ENCODE measurements at places on chromosomes 12 and 14. TPM values are rescaled to one million over a fixed set of nuclear protein-coding genes. Genes with fewer than 3 reads are reported as not detected.

The MYH6 gene
- total RNA-seq: not detected

The PDE3A gene
- total RNA-seq: 22.2 TPM

The FGF6 gene
- total RNA-seq: not detected

The CEP128 gene
- 9.3 TPM for total RNA-seq

The LLPH gene
- 8.9 TPM for total RNA-seq

The RIPK3 gene
- total RNA-seq: 180 TPM

The GPR135 gene
- total RNA-seq: 6.5 TPM

The RFLNA gene
- total RNA-seq: 5.2 TPM

The OVCH1 gene
- total RNA-seq: 0.65 TPM

The NFE2 gene
- 0.65 TPM for total RNA-seq

The FAM90A1 gene
- 0.13 TPM for total RNA-seq

The HOTAIR gene
- total RNA-seq: 1.8 TPM

The CAPZA3 gene
- not detected for total RNA-seq

The TMCC3 gene
- under 0.01 TPM for total RNA-seq

The REM2 gene
- under 0.01 TPM for total RNA-seq

The OAS1 gene
- 27.2 TPM for total RNA-seq

The P2RX2 gene
- total RNA-seq: not detected

The KRT71 gene
- not detected for total RNA-seq

The ATL1 gene
- total RNA-seq: 16.4 TPM

The GZMH gene
- total RNA-seq: not detected

The HOXC5 gene
- 3.3 TPM for total RNA-seq

The GPR68 gene
- total RNA-seq: 8.0 TPM

The HOXC13 gene
- total RNA-seq: not detected

The RPL10L gene
- not detected for total RNA-seq

The CPNE6 gene
- total RNA-seq: not detected

The RTN1 gene
- 0.39 TPM for total RNA-seq

The APOLD1 gene
- 7.1 TPM for total RNA-seq

The EMC9 gene
- total RNA-seq: 9.5 TPM

The C12orf54 gene
- total RNA-seq: not detected

The GDF3 gene
- not detected for total RNA-seq

The SLC7A7 gene
- total RNA-seq: 6.1 TPM

The RNU4-1 gene
- under 0.01 TPM for total RNA-seq

The WNT1 gene
- not detected for total RNA-seq

The ZFYVE1 gene
- 28.7 TPM for total RNA-seq

The GLT8D2 gene
- total RNA-seq: 70.4 TPM

The RIN3 gene
- total RNA-seq: 9.7 TPM

The HAL gene
- total RNA-seq: 0.11 TPM

Measured in articular chondrocyte of knee joint (primary cell).